PC-3 (cell line): ENCODE measurements at places on chromosomes 7 and 10. TPM values are rescaled to one million over a fixed set of nuclear protein-coding genes. Genes with fewer than 3 reads are reported as not detected.

Gene PALD1
- 0.46 and 0.80 TPM in 2 replicates for total RNA-seq

Gene PAOX
- total RNA-seq = 3.7 and 4.1 TPM in 2 replicates

Gene GOLGA7B
- 0.26 and 0.29 TPM in 2 replicates for total RNA-seq

Gene SEMA4G
- total RNA-seq = 2.6 TPM in 2 replicates

Gene HYAL4
- 0.26 and 0.98 TPM in 2 replicates for total RNA-seq

Gene GIMAP4
- not detected in 2 replicates for total RNA-seq

Gene PWWP2B
- total RNA-seq = 24.5 and 41.5 TPM in 2 replicates

Gene CALML3
- total RNA-seq = not detected in 2 replicates

Gene GRID2IP
- total RNA-seq = not detected in 2 replicates

Gene CYP3A5
- not detected in 2 replicates for total RNA-seq

Gene CHST12
- 12.2 and 12.9 TPM in 2 replicates for total RNA-seq

- DNase-seq = peak; percentile 22
- no peak overlapping the region for H3K27ac ChIP-seq
- no peaks in the 10 kb centered on the region for H3K4me1 ChIP-seq
- no peaks in the 10 kb centered on the region for H3K27me3 ChIP-seq
These were observed 1071.8 kb downstream of the DNAJB9 start for GRCh38 chr7:109641445-109641844.

DNA sequence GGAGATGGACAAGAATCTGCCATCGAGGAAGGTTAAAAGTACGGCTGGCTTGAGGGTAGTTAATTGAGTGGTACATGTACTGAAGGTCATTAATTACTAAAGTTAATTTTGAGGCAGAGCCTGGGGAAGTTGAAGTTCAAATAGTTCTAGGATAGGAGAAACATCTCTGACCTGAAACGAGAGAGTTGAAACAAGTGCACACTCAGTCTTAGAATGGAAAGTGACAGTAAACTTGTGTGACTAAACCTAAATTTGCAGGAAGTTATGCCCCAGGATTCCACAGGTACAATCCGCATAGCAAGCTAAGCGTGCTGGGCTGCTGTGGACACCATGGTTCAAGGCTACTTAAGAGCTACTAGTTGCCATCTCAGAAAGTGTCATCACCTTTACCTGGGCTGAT lies 209.9 kb downstream of the CHCHD3 start:
- no peaks in the 10 kb centered on the region for H3K27me3 ChIP-seq
- H3K27ac ChIP-seq = no peak overlapping the region
- H3K36me3 ChIP-seq = no peaks in the 10 kb centered on the region
- no peaks in the 10 kb centered on the region for H3K4me1 ChIP-seq
- DNase-seq = no peak
- H3K4me3 ChIP-seq = no peak overlapping the region

DNA sequence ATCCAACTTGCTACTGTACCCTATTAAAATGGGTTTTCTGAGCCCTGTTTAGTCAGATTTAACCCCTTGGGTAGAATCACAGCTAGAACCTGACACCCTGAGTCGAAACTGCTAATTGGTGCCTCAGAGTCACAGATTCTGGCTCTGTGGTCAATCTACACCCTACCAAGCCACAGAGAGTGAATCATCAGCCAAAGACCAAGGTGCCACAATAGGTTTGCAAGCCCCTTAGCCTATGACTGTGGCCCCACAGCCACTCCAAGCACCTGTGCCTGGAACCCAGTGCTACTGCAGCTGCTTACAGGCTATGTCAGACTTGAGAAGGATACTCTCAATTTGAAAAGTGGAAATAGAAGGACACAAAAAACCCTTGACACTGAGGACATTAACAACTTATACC lies 202.8 kb upstream of the KCND2 start:
- no peaks in the 10 kb centered on the region for H3K27me3 ChIP-seq
- H3K27ac ChIP-seq = no peak overlapping the region
- no peaks in the 10 kb centered on the region for H3K36me3 ChIP-seq

- no peaks in the 10 kb centered on the region for H3K4me1 ChIP-seq
- no peaks in the 10 kb centered on the region for H3K36me3 ChIP-seq
- no peak overlapping the region for H3K27ac ChIP-seq
These were observed 19.0 kb downstream of the TMEM236 start for GRCh38 chr10:17771017-17771416.

DNA sequence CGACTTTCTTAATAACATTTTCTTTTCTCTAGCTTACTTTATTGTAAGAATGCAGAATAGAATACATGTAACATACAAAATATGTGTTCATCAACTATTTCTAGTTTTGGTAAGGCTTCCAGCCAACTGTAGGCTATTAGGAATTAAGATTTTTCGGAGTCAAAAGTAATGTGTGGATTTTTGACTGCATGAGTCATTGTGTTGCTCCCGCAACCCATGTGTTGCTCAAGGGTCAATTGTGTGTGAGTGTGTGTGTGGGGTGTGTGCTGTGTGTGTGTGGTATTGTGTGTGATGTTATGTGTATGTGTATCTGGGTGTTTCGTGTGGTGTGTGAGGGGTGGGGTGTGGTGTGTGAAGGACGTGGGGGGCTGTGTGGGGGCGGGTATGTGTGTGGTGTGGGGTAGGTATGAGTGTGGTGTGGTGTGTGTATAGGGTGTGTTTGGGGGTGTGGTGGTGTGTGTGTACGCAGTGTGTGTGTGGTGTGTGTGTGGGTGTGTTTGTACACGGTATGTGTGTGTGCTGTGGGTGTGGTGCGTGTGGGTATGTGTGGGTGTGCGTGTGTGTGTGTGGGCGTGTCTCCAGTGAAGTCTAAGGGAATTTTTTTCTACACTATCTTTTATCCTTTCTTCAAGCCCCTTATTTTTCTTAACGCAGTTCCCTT lies 60.5 kb downstream of the RSU1 start:
- no peak for DNase-seq
- no peaks in the 10 kb centered on the region for H3K4me1 ChIP-seq
- H3K27ac ChIP-seq = no peak overlapping the region
- H3K27me3 ChIP-seq = no peaks in the 10 kb centered on the region
- no peak overlapping the region for H3K4me3 ChIP-seq

DNA sequence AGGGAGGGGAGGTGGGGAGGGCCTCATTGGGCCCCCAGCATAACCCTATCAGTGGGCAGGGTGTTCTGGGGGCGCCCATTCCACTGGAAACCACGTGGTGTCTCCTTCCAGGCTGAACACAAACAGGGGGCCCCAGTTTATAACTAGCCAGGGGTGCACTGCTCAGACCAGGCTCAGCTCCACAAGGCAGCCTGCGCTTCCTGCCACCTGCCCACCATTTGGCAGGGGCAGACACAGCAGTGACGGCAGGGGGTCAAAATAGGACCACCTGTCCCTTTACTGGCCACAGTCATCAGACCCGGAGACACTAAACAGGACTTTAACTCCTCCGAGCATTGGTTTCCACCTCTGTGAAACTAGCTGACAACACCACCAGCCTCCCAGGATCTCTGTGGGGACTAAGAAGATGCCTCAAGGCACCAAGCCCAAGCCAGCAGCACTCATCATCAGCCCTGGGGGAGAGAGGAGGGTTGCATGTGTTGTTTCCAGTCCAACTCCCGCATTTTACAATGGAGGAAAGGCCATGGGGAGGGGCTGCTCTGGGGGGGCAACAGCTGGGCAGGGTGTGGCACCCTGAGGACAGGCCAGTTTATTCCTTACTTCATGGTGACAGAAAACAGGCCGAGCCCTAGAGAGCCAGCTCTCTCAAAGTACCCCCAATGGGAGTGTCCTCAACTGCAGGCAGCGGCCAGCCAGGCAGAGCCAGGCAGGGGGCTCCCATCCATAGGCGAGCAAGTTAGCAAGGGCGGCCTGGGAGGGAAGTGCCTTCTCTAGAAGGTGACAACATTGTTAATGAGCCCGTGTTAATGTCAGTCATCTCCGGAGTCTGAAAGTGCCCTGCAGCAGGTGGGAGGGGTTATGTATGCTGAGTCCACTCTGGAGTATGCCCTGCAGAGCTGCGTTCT lies 127.6 kb downstream of the TNS3 start:
- H3K27me3 ChIP-seq = no peaks in the 10 kb centered on the region
- H3K4me3 ChIP-seq = peak overlapping the region; percentile 61
- H3K36me3 ChIP-seq = 0 out of 2 replicates have a peak, but pooled peaks cover 2% of the 10 kb centered on the region
- peaks cover 57% of the 10 kb centered on the region for H3K4me1 ChIP-seq
- DNase-seq = peak; percentile 52

DNA sequence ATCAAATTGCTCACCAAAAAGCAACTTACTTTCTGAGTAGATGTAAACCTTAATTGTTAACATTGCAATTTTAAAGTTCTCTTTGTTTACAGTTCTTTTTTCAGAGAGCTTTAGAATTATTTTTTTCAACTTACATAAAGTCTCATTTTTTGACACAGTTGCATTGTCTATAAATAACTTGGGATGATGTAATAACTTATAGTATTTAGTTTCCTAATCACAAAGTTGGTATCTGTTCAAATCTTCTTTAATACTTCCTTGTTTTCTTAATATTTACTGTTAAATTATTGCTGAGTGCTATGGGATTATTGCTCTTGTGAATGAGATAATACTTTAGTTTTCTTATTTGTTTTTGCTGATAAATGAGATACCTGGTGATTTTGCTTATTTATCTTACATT lies 18.9 kb upstream of the SUV39H2 start:
- no peaks in the 10 kb centered on the region for H3K27me3 ChIP-seq
- H3K36me3 ChIP-seq = no peaks in the 10 kb centered on the region
- no peaks in the 10 kb centered on the region for H3K4me1 ChIP-seq
- H3K4me3 ChIP-seq = no peak overlapping the region
